DMS 273 treated with DMSO at 0.1 percent for 48 hours (cell line): ENCODE measurements at places on chromosomes 16 and 17.

DNA sequence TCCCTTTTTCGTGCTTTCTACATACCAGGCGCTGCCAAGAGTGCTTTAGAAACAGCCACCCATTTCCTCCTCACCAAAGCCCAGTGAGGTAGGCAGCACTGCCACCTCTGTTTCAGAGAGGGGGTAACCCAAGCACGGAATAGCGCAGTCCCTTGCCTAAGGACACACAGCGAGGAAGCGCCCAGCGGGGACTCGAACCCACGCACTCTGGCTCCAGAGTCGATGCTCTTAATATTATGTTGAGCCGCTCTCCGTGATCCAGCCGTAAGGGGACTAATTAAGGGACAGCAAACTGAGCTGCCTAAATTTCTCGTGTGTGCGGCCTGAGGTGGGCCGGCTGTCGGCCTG is 497 bp downstream of the CES1 start:
- no peak for DNase-seq

- no peak for DNase-seq
Observed at GRCh38 chr17:48894886-48895285, 2.3 kb downstream of the ATP5MC1 start.

DNA sequence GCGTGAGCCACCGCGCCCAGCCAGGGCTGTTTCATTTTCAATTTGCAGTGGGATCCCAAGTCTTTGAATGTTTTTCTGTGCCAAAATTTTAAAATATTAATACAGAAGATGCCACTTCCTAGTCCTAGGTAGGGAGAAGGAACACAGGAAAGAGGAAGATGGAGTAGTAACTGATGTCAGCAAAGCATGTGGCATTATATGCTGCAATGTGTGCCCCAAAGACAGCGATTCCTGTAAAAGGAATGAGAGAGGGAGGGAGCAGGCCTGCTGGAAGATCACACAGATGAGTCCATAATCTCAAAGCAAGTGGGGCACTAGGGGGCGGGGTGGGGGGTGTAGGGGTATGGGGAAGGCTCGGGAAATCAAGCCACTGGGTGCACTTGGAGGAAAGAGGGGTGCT is 23.4 kb upstream of the SSTR2 start:
- DNase-seq = no peak

GRCh38 chr17:63476459-63476853 is 405 bp upstream of the ACE start:
- DNase-seq = no peak

DNA sequence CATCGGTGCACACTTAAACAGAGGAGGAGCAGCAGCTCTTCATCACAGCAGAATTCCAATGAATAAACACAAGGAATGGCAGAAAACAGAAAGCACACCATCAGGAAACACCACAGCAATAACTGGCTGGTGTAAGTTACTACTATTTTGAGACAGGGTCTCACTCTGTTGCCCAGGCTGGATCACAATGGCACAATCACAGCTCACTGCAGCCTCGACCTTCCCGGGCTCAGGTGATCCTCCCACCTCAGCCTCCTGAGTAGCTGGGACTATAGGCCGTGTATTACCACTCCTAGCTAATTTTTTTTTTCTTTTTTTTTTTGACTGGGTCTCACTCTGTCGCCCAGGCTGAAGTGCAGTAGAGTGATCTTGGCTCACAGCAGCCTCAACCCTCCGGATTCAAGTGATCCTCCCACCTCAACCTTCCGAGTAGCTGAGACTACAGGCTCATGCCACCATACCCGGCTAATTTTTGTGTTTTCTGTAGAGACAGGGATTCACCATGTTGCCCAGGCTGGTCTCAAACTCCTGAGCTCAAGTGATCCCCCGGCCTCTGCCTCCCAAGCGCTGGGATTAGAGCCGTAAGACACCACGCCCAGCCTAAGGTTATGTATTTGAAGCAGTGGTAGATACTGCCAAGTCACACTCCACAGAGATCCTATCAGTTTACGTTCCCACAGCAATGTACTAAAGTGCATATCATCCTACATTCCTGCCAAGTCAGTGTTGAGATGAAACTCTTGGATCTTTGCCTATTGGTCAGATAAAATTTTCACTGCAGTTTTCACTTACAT is 20.7 kb downstream of the TRAP1 start:
- DNase-seq = no peak

GRCh38 chr16:79006765-79007164 is 593.8 kb downstream of the MAF start:
- DNase-seq = no peak

GRCh38 chr16:87604634-87605111 is 2.4 kb downstream of the JPH3 start:
- no peak for DNase-seq

DNA sequence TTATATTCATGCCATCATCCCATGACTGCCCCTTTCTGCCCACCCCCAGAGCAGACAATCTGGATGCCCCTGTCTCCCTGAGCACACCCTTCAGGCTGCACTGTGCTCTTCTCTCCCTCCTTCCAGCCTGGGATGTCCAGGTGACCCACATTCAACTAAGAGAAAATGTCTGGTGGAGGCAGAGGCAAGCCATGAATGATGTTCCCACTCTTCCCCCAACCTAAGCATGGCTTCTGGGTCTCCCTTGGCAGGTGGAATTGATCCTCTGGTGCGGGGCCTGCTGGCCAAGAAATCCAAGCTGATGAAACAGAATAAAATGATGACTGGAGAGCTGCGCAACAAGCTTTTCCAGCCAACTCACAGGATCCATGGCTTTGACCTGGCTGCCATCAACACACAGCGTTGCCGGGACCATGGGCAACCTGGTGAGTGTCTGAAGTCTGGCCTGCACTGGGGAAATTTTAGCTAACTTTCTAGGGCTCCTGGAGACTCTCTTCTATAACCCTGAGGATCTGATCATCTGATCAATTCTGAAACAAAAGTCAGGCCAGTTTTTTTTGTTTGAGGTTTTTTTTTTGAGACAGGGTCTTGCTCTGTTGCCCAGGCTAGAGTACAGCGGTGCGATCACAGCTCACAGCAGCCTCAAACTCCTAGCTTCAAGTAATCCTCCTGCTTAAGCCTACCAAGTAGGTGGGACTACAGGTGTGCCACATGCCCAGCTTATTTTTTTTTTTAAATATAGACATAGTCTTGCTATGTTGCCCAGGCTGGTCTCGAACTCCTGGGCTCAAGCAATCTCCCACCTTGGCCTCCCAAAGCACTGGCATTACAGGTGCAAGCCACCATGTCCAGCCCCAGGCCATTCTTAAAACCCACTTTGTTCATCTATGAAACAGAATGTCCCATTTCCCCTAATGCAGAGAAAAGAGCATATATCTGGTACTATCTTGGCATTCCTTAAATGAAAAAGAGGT is 14.5 kb downstream of the MPO start:
- no peak for DNase-seq

GRCh38 chr17:75754378-75755204 is 10.4 kb downstream of the GALK1 start:
- no peak for DNase-seq

GRCh38 chr16:57422026-57422944 is 17.7 kb downstream of the CCL17 start:
- peak; percentile 41 for DNase-seq

DNA sequence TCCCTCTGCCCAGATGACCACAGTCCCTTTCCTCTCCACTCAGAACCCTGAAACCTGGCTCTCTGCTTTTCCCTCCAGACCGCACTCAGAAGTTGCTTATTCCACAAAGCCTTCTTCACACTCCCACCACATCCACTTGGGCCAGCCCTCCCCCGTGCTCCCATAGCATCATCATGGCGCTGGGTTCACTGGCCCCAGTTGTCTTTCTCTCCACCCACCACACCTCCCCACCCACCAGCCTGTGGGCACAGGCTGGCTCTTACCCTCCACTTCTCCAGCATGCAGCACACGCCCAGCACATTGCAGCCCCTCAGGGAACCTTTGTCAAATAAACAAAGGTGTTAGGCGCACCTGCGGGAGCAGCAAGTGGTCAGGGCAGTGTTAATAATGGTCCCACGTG is 130.0 kb downstream of the KATNIP start:
- DNase-seq = no peak

DNA sequence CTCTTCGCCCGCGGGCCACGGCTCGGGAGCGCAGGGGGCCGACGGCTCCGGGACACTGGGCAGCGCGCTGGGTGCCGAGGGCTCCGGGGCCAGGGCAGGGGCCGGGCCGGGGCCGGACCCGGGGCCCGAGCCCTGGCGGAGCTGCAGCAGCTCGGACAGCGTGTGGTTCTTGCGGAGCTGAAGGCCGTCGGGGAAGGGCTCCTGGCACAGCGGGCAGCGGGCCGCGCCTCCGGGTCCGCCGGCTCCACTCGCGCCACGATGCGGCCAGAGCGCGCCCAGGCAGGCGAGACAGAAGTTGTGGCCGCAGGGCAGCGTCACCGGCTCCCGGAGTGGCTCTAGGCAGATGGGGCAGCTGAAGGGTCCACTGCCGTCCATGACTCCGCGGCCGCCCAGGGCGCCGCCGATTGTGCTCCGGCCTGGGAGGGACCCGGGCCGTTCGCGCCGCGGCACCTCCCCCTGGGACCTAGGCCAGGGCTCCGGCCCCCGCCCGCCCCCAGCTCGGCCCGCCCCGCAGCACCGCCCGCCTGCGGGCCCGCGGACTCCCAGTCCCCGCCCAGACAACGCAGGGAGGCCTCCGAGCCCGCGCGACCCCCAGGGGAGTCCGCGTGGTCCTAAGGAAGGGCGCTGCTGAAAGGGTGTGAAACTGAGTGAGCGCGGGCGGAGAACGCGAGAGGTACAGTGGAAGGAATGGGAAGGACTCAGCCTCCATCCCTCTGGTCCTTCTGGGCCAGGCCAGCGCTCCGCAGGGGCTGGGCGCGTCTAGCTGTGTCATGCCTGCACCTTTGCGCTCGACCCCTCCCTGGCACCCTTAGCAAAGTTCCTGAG is at the start of gene TRIM47:
TRIM47 (minus strand) TSS at position 408 of the 825 bp plus-strand sequence; CDS start at position 375, 33 bp downstream.
- no peak for DNase-seq

DNA sequence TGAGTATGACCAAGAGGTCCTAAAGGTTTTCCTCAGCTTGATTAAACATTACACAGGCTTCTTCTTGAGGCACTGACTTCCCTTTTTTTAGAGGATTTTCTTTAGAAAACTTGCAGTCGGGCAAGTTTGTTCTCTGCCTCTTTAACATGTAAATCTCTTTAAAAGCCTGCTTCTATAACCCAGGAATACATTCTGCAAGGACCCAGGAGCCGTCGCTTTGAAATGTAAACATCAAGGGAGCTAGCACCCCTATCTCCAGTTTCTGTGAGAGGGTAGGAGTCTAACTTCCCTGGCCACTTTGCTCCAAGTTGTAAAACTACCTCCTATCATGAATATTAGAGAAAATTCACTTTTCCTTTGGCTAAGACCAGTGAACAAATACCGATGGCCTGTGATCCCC is 201.5 kb upstream of the CPHXL start:
- DNase-seq = no peak

GRCh38 chr17:33377837-33378595 is 84.9 kb upstream of the ASIC2 start:
- no peak for DNase-seq

DNA sequence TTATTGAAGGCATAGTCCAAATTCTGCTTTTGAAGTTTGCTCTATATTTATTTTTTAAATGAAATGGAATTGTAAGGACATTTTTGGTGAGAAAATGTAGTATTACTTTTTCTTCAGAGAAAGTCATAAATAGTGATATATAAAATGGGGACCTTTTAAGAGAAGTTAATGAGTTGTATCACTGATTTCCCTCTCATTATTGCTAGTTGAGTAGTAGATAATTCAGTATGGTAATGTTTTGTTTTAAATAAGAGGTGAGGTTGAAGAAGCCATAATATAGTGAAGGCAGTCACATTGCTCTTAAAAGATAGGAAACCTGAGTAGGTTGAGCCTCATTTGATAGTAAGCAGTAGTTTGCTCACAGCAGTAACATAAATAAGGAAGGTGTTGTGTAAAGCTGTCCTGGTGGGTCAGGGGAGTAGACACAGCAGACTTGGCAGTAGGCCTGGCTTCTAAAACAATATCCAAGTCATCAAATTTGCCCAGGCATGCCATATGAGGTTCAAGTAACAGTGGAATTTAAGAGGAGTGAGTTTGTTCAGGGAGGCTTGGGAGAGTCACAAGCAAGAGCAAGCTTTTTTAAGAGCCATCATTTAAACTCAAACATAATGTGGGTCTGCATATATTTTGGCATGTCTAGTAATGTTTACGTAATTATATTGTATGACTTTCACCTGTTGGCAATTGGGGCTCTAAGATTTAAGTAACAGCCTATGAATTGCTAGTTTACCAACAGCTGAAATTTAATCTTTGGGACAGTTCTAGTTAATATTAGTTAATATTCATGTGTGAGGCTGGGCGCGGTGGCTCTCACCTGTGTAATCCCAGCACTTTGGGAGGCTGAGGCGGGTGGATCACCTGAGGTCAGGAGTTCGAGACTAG is 6.5 kb downstream of the NFATC3 start:
- peak; percentile 70 for DNase-seq

DNA sequence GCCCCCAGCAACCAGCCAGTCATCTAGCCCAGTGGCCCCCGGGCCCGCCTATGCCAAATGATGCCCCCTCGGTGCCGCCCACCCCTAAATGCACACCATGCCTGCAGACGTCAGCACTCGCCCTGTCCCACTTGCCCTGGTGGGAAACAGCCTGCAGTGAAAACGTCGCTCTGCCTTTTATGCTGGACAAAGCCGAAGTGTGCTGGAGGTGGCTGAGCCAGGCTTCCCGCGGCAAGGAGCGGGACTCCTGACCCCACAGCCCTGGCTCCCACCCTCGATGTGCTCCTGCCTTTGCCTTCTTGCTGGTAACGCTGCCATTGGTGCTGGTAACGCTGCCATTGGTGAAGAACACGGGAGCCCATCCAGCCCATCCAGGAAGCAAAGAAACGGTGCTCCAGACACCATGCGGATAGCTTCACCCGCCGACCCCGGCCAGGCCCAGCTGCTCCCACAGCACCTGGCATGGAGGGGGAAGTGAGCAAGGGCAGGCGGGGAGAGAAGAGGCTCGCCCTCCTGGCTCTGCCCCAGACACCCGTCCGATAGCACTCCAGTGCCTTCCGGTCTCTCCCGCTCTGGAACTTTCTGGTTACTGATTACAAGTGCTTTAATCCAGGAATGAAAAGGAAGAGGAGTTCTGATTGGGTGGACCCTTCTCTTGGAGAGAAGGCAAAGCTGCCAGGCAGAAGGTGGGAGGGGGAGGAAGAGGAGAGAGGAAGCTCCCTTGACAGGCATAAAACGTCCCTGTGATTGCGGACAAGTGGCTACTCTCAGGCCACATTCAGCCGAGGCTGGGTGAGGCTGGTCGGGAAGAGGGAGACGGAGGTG is 4.0 kb upstream of the BAIAP2 start:
- no peak for DNase-seq
